Karpas-422 (cell line): ENCODE measurements at places on chromosomes 12 and 14.

DNA sequence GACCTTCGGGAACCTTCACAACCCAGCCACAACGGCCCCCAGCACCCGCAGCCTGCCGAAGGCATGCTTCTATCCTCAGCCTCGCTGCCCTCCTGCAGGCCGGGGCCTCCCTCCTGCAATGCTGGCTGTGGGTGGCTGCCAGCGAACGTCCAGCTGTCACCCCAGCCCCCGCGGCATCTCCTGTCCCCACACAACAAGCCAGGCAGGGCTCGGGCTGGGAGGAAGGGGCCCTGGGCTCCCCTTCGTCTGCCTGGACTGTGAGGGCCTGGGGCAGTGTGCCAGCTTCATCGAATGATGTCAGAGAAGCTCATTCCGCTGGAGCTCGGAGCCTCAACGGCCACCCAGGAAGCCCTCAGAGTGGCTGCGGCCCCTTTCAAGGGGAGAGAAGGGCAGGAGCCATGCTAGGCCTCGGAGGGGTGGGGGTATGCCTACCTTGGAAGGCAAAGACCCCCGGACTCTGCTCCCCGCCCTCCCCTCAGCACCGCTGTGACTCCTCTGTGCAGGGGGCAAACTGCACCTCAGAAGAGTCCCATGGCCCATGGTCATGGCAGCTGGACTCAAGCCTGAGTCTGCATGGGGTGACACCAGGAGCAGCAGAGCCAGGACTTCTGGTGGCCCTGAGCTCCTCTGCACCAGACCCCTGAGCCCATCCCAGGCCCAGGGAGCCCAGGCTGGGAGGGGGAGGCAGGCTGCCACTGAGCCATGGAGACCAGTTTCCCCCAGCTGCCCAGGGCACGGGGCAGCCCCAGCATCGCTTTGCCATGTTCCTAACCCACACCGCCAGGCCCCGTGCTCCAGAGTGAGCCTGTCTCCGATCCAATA is 24.7 kb upstream of the C14orf180 start:
- no peak for DNase-seq

DNA sequence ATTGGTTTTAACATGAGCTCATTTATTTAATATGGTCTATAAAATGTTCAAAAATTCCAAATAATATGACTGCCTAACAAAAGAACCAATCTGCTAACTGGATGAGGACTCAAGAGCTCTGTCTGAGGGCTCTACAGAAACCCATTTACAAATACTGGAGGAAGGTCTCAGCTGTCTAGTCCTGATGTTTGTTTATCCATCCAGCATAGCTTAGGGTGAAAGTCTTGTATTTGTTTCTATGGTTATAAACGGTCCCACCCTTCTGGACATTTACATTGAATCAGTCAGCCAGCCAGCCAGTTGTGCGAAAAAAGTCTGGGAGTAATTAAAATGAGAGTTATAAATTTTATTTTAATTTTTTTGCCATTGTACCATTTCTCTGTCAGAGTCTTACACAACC is 220.7 kb downstream of the BMP4 start:
- no peak for DNase-seq

DNA sequence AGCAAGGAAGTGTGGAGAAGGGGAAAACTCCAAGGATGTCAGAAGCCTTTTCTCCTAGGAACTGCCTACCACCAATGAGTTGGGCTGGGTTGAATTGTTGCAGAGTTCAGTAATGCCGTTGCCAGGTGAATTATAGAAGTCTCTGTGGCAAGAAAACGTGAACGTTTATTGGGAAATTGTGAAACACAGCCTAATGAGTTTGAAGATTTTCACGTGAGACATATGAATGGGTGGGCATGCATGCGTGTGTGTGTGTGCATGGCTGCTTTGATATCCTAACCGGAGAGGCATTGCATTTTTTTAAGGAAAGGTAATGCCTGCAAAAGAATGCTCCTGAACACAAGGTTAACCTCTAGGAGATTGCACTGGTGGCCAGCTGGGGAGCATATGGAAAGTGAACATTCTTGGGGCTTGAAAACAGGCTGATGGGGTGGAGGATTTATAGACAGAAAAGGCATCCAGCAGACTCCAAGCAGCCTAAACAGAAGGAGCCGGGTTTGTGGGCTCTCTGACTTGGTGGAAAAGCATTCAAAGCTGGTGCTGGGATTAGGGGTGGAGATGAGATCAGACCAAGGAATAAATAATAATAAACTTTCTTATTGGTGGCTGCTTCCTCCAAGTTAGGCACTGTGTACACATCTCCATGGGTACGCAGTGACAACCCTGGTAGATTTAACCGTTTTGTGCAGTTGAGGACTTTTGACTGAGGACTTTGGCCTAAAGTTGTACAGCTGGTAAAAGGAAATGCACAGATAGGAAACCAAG is 67.8 kb downstream of the NTF3 start:
- no peak for DNase-seq

DNA sequence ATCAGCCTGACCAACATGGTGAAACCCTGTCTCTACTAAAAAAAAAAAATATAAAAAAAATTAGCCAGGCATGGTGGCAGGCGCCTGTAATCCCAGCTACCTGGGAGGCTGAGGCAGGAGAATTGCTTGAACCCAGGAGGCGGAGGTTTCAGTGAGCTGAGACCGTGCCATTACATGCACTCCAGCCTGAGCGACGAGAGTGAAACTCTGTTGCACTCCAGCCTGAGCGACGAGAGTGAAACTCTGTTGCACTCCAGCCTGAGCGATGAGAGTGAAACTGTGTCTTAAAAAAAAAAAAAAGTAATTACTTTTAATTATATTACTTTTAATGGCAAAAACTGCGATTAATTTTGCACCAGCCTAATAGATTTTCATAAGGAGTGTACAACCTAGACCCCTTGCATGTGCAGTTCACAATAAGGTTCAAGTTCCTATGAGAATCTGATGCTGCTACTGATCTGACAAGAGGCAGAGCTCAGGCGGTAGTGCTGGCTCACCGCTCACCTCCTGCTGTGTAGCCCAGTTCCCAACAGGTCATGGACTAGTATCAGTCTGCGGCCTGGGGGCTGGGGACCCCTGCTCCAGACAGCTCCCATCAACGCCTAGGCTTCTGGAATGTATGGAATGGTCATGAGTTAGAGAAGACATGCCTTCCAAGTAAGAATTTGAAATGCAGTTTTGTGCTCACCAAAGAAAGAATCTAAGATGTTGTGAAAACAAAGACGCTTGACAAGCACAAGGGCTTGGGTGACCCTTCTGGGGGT is 10.1 kb downstream of the LTB4R start:
- DNase-seq, result no peak

DNA sequence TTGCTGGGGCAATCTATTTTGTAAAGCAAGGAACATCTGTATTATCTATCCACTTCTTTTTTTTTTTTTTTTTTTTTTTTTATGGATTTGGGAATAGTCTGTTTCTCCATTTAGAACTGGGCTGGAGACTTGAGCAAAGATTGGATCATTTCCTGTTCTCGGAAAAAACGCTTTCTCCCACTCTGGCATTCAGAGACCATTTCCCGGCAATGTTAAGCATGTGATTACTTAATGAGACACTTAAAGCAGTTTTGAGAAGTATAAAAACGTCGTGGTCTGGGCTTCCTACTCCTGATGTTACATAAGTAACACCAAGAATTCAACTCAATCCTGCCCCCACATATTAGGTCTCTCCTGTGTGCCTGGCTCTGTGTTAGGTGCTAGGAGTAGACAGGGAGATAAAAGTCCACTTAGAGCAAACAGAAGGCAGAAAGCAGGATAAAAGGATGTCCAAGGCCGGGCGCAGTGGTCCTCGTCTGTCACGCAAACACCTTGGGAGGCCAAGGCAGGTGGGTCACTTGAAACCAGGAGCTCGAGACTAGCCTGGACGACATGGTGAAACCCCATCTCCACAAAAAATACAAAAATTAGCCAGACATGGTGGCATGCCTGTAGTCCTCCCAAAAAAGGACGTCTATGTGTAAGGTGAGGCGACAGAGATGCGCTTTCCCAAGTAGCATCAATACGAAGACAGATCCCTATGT is 152.1 kb upstream of the GSC start:
- DNase-seq, result no peak

DNA sequence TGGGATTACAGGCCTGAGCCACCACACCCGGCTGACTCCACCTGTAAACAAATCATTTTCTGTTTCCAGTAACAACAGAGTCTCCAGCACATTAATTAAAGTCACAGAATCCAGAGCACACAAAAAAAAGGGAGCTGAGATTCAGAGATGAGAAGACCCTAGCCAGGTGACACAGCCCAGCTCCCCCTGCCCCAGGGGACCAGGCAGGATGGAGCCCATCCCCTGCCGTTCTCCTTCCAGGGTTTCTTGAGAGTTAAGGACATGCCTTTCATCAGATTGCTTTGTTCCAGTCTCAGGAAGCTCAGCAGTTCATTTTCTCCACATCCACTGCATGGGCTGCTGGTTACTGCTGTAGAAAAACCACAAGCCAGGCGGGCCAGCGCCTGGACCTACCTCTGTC is 81.2 kb downstream of the RIMBP2 start:
- DNase-seq, result no peak

- peak; percentile 79 for DNase-seq
These were observed 12.8 kb downstream of the STX2 start for GRCh38 chr12:130826151-130826801.

GRCh38 chr12:69055280-69055679 is 122.3 kb upstream of the CPM start:
- no peak for DNase-seq

GRCh38 chr14:69845050-69845581 is 34.1 kb upstream of the SMOC1 start:
- no peak for DNase-seq

DNA sequence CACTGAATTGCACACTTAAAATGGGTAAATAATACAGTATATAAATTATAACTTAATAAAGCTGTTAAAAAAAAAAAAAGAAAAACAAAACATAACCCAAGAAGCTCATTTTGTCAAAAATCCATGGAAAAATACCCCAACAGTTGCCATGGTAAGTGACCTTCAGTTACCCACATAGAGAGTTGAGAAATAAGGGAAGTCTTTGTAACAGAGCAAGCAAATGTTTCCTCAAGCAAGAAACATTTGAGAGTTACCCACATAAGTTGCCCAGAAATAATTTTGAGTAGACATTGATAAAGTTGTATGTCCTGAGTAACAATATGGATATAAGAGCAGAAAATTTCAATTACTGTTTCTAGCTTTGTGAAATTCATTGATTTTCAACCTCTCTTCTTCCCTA is 227.4 kb downstream of the CCDC59 start:
- DNase-seq, result no peak

DNA sequence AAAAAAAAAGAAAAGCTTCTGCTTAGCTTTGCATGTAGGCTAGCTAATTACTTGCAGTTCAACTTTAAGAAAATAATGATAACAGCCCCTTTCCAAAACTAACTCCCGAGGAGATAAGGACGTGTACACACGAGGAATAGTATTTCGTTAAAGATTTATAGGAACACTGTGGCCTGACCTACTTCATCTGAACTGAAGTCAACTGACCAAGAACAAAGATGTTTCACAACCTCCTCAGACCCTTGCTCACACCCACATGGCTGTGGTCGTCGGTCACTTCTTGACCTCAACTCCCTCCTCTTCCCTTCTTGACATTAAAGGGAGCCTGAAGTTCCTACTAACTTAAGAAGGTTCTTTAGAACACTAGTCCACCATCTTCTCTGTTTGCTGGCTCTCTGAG is 25.3 kb upstream of the FAM181A start:
- no peak for DNase-seq

DNA sequence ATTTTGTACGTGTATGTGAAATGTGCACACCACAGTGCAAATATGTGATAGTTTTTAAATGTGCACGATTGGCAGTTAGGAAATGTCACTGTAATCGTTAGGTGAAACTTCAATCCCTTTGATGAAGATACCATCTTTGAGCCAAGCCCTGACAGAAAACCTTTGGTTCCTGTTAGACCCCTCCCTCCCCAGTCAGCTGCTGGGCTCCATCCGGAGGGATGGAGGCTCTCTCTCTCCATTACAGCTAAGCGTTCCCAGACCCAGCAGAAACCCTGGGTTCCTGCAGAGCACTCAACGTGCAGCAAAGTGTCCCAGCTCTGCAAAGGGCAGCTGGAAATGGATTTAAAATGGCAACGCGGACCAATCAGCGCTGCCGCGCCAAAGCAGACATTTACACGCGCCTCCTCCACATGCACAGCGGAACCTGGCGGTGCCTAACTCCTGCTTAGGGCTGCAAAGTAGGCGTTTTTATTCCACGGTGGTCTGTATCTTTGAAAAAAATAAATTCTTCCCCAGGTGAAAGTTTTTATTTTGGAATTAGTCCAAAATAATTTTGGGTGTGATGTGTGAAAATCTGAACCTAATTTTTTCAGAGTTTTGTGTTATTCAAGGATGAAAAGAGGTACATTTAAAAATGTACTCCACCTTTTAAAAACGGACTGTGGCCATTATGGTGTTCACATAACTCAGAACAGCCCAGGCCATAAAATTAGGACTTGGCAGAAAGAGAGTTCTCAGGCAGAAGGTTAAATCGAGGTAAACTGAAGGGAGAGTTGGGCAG is 1.4 kb upstream of the HMGA2 start:
- DNase-seq, result no peak

DNA sequence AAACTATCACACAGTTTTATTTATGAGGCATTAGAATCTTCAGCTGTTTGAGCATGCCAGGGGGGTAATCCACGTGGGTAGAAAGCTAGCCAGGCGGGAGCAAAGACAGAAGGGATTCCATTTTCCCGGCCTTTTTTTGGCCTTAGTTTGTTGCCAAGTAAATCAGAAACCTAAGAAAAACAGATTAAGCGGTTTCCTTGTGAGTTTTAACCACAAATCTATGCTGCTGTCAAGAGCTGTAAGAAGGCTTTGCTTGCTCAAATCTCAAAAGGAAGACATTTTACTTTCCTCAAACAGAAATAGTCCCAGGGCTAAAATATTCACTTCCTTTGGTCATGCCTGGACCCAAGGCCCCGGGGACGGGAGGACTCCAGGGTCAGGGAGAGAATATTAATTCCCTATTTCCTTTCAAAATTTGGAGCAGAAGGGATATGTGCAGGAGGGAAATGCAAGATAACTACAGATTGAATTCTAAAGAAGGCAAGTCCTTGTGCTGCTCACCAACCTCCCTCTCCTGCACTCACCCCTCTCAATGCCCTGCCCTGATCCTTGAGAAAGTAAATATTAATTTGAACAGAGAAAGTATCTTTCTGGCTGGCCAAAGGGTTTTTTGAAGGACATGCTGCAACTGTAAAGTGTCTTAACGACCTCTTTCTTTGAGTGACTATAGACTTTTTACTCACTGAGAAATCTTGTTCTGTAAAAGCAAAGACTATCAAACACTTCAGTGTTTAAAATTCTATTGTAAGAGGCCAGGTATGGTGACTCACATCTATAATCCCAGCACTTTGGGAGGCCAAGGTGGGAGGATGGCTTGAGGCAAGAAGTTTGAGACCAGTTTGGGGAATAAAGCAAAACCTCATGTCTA is 75.7 kb downstream of the HSD17B6 start:
- no peak for DNase-seq

DNA sequence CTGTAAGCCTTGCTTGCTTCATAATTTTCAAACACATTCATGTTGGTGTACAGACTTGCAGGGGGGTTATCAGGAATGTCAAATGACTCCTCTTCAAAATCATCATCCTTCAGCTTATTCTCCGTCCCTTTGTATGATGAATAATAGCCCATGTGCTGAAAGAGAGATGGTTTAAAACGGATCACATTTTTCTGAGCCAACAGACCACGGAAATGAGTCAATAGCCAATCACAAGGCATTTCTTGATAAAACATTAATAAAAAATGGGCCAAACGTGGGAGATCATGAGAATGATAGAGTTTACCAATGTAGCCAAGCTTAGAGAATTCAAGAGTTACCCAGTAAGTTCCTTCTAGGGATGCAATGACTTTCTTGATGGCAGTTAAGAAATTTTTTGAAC is 105.5 kb downstream of the NTS start:
- DNase-seq, result no peak

- peak; percentile 89 for DNase-seq
These were observed 4.6 kb downstream of the MTRFR start for GRCh38 chr12:123237646-123238329.

GRCh38 chr12:53115891-53116648 is 12.8 kb downstream of the SOAT2 start:
- no peak for DNase-seq
